ENCODE measurements at places on chromosomes 2 and 18.

DNA sequence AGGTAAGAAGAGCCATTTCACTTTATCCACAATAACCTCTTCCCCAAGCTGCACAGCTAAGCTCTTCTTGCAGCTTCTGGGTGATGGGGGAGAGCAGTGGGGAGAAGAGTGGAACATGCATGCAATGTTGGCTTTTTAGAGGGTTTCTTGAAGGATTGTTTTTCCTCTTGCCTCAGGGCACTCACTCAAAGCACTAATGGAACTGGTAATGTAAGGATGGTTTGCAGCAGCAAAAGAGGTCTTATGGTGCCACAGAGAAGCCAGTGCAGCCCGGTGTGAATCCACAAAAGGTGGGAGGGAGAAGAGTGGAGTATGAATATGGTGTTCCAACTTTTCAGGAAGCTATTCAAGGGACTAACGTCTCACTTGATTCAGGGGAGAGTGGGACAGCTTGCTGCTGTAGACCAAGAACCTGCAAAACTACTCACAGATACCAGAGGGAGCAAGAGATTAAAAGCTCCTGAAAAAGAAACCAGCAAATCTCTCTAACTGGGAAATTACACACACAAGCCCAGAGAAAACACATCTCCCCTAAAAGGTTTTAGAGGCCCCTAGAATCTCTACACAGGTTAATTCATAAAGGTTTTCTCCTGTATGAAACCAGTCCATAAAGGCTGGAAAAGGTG is 116.4 kb downstream of the CHN1 start:
- no peaks in the 10 kb centered on the region for H3K4me1 ChIP-seq
- H3K27ac ChIP-seq, result no peak overlapping the region
- H3K4me3 ChIP-seq, result no peak overlapping the region

- H3K4me1 ChIP-seq, result no peaks in the 10 kb centered on the region
- no peaks in the 10 kb centered on the region for H3K27me3 ChIP-seq
- H3K27ac ChIP-seq, result no peak overlapping the region
- no peak overlapping the region for H3K4me3 ChIP-seq
These were observed 1465.5 kb downstream of the SUCLG1 start for GRCh38 chr2:82993609-82994008.

DNA sequence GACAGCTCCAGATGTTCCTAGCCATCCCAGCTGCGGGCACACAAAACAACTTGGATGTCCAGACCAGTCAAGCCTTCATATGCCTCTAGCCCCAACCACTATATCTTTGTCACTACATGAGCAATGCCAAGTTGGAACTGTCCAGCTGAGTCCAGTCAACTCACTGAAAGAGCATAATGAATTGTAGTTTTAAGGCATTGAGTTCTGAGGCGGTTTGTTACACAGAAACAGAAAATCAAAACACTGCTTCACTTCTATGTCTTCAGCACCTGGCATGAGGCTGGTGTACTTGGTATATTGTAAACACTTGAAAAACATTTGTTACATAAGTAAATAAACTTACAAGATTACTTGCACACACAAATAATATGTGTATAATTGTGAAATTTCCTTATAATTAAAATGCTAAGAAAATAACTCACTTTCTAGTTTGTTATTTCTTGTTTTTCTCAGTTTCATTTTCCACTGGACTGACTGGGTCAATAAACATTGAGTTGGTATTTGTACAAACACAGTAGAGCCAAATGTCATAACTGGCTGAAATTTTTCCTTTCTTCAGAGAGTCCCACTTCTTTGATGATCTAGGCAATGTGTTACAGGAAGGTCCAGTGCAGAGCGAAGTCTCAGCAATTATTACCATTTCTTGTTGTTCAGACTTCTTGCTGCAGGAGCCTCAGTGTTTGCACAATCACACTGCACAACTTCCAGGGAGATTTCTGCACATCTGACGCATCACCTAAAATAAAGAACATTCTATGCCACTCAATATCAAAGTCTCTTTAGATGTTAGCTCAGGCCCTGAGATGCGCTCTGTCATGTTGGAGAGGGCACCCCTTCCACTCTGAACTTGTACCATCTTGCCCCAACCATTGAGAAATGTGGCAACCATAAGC is 38.2 kb upstream of the DPP4 start:
- no peak overlapping the region for H3K4me3 ChIP-seq
- H3K36me3 ChIP-seq, result no peaks in the 10 kb centered on the region
- no peak overlapping the region for H3K27ac ChIP-seq
- no peaks in the 10 kb centered on the region for H3K27me3 ChIP-seq
- H3K4me1 ChIP-seq, result peaks cover 10% of the 10 kb centered on the region

DNA sequence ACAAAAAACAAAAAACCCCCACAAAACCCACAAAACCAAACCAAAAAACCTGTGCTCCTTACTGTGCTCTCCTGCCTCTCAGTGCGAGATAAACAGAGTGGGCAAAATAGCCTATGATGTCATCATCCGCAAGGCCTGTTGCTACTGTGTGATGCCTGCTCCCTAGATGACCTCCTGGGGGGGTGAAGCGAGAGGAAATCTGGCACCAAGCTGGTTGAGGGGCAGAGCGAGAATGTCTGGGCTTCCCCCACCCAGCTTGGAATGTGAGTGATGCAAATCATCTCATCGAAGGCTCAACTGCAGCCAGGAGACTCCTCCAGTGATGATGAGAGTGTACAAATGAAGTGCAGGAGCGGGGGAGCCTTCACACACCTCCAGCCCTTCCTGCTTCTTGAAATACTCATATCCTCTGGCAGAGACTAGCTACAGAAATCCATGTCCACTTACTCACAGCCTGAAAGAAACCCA is 57.7 kb upstream of the MAP4K3 start:
- no peak for DNase-seq
- peak overlapping the region; percentile 64 for H3K27ac ChIP-seq
- H3K36me3 ChIP-seq, result no peaks in the 10 kb centered on the region
- no peak overlapping the region for H3K4me3 ChIP-seq

DNA sequence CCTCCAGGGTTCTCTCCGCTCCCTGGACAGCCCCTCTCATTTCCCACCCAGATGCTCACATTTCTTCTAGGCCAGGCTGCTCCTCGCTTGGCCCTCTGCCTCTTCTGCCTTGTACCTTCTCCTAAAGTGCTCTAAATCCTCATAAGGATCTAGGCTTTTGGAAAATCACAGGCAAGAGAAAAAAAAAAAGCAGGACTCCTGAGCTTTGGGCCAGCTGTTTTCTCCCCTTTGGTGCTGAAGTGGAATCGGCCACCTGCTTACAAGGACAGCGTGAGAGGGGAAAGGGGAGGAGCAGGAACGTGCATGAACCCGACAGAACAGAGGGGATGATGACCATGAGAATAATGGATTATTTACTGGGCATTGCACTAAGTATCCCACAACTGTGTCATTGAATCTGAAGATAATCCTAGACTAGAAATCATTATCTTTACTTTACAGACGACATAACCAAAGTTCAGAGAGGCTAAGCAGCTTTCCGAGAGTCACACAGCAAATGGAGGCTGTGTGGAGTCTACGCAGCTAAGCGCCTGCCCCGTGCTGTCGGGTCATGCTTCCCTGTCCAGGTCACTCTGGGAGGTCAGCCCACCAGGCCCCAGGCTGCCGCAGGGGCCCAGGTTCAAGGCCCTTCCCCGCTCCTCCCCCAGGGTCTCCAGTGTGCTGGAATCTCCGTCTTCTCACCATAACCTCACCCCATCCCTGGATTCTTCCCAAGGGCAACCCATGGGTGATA is 141.9 kb downstream of the PXDN start:
- H3K4me1 ChIP-seq, result peaks cover 51% of the 10 kb centered on the region
- no peak overlapping the region for H3K4me3 ChIP-seq
- no peak overlapping the region for H3K27ac ChIP-seq
- H3K27me3 ChIP-seq, result no peaks in the 10 kb centered on the region

DNA sequence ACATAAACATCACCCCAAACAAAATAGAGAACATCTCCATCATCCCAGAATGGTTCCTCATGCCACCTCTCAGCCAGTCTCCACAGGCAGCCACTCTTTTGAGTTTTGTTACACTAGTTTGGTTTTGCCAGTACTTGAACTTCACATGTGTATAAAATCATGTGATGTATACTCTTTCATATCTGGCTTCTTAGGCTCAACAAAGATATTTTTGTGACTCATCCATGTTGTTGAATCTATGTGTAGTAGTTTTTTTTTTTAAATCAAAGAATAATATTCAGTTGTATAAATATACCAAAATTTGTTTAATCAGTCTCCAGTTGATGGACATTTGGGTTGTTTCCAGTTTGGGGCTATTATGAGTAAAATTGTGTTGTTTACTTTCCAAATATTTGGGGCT is 75.9 kb downstream of the PMS1 start:
- no peak overlapping the region for H3K27ac ChIP-seq
- DNase-seq, result no peak
- H3K4me3 ChIP-seq, result no peak overlapping the region
- no peaks in the 10 kb centered on the region for H3K27me3 ChIP-seq

DNA sequence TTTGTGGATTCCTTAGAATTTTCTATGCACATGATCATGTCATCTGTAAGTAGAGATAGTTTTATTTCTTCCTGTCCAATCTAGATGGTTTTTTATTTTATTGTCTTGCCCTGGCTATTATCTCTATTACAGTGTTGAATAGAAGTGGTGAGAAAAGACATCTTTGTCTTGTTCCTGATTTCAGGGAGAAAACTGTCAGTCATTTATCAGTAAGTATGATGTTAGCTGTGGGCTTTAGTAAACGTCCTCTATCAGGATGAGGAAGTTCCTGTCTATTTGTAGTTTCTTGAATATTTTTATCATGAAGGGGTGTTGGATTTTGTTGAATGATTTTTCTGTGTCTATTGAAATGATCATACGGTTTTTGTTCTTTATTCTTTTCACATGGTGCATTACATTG is 5.3 kb downstream of the PLEKHH2 start:
- H3K27me3 ChIP-seq, result peaks cover 3% of the 10 kb centered on the region
- no peaks in the 10 kb centered on the region for H3K36me3 ChIP-seq
- no peak overlapping the region for H3K4me3 ChIP-seq

GRCh38 chr2:40760071-40760666 is 308.3 kb upstream of the SLC8A1 start:
- H3K36me3 ChIP-seq, result no peaks in the 10 kb centered on the region
- no peaks in the 10 kb centered on the region for H3K27me3 ChIP-seq
- no peak overlapping the region for H3K4me3 ChIP-seq

- H3K4me1 ChIP-seq, result peaks cover 71% of the 10 kb centered on the region
- no peak overlapping the region for H3K4me3 ChIP-seq
- DNase-seq, result peak; percentile 62
- no peaks in the 10 kb centered on the region for H3K27me3 ChIP-seq
These were observed 21.7 kb downstream of the LBH start for GRCh38 chr2:30252723-30253701.

GRCh38 chr18:79393635-79394533 is 1.8 kb upstream of the NFATC1 start:
- no peaks in the 10 kb centered on the region for H3K36me3 ChIP-seq
- H3K4me3 ChIP-seq, result peak overlapping the region; percentile 37
- peaks cover 27% of the 10 kb centered on the region for H3K4me1 ChIP-seq
- H3K27ac ChIP-seq, result peak overlapping the region; percentile 98
- no peaks in the 10 kb centered on the region for H3K27me3 ChIP-seq
- peak; percentile 97 for DNase-seq

DNA sequence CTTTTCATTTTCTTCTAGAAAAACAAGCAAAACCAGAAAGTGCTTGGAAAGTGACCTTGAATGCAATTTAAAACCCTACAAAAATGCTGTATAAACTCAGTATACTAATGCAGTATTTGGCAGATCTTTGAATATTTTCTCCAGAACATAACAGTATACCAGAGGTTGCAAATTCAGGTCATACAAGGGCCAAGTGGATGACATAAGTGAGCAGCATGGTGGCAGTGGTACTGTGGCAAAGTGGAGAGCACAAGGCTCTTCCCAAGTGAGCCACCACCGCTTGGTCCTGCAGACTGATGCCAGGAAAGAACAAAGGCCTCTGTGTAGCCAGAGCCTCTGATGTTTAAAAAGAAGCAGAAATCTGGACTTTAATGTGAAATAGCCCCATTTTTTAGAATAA is 33.1 kb downstream of the METTL4 start:
- no peaks in the 10 kb centered on the region for H3K27me3 ChIP-seq
- no peaks in the 10 kb centered on the region for H3K36me3 ChIP-seq

- H3K27me3 ChIP-seq, result no peaks in the 10 kb centered on the region
- peak overlapping the region; percentile 62 for H3K27ac ChIP-seq
- no peak for DNase-seq
- H3K36me3 ChIP-seq, result no peaks in the 10 kb centered on the region
- no peak overlapping the region for H3K4me3 ChIP-seq
These were observed 85.0 kb downstream of the WDSUB1 start for GRCh38 chr2:159201360-159202063.

GRCh38 chr2:116802671-116803070 is 1011.8 kb upstream of the DDX18 start:
- H3K36me3 ChIP-seq, result no peaks in the 10 kb centered on the region
- H3K4me1 ChIP-seq, result no peaks in the 10 kb centered on the region
- no peak overlapping the region for H3K4me3 ChIP-seq
- DNase-seq, result no peak
- no peaks in the 10 kb centered on the region for H3K27me3 ChIP-seq

DNA sequence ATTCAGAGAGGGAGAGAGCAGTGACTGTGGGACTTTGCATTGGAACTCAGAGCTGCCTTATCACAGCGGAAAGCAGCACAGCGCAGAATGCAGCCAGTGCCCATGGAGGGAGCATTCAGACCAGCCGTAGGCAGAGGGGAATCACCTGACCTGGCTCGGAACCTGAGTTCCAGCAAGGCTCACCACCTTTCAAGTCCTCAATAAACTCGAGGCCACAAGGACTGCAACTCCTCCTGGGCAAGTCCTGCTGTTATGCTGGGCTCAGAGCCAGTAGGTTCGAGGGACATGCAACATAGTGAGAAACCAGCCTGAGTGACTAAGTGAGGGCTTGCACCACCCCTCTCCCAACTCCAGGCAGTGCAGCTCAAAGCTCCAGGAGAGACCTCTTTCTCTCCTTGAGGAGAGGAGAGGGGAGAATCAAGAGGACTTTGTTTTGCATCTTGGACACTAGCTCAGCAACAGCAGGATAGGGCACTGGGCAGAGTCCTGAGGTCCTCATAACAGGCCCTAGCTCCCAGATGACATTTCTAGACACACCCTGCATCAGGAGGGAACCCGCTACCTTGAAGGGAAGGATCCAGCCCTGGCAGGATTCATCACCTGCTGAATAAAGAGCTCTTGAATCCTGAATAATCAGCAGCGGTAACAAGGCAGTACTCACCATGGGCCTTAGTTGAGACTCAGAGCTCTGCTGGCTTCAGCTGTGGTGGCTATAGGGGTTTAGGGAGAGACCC is 136.8 kb upstream of the OTOS start:
- H3K27ac ChIP-seq, result no peak overlapping the region
- H3K4me3 ChIP-seq, result no peak overlapping the region
- peaks cover 6% of the 10 kb centered on the region for H3K4me1 ChIP-seq
- no peaks in the 10 kb centered on the region for H3K36me3 ChIP-seq
- no peaks in the 10 kb centered on the region for H3K27me3 ChIP-seq

DNA sequence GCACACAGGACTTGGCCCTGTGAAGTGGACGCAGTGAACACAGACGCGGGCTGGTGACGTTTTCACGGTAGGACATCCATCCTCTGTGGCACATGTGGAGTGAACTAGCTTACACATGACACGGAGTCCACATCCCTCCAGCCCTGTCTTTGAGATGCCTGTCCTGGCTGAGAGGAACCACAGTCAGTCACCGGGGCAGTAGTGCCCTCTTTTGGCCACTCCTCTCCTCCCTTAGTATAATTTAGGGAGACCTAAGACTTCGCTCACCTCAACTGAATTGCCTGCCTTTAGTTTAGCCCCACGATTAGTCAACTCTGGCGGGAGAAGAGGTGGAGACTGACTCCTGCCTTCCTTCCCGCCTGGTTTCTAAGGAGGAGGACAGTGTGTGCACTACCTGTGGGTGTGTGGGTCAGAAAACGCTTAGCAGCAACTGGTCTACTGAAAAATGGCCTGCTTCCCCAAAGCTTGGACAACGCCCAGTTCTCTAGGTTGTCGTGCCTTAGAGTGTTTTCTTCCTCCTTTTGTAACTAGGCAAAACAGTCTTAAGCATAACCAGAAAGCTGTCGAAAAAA is 70.6 kb downstream of the MBP start:
- peaks cover 39% of the 10 kb centered on the region for H3K4me1 ChIP-seq
- no peak overlapping the region for H3K4me3 ChIP-seq
- DNase-seq, result no peak
- H3K36me3 ChIP-seq, result peaks cover 8% of the 10 kb centered on the region
- no peaks in the 10 kb centered on the region for H3K27me3 ChIP-seq
- H3K27ac ChIP-seq, result peak overlapping the region; percentile 39
